Left ventricle myocardium inferior (tissue), 1 donor: ENCODE measurements at places on chromosomes 1 and 21.

DNA sequence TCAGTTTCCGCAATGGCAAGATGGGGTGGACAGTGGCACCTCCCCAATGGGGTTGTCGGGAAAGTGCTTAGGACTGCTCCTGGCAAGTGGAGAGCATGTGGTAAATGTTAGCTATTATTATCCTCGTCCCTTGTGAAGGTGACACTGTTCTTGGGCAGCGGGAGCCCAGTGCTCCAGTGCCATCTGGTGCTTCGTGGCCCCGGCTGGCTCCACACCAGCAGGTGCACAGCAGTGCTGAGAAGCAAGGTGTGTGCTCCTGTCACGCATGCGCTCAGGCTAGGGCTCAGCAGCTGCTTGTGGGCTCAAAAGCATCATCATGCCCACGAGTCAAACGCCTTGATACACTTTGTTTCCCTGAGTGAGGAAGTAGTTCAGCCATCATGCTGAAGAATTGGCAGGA lies 24.9 kb upstream of the KCNC4 start:
- DNase-seq: peak; percentile 46

- DNase-seq: no peak
Measured at GRCh38 chr21:37281993-37282392, 14.9 kb upstream of the VPS26C start.

- DNase-seq: no peak
Measured at GRCh38 chr1:20197329-20197791, 11.0 kb upstream of the PLA2G2C start.

DNA sequence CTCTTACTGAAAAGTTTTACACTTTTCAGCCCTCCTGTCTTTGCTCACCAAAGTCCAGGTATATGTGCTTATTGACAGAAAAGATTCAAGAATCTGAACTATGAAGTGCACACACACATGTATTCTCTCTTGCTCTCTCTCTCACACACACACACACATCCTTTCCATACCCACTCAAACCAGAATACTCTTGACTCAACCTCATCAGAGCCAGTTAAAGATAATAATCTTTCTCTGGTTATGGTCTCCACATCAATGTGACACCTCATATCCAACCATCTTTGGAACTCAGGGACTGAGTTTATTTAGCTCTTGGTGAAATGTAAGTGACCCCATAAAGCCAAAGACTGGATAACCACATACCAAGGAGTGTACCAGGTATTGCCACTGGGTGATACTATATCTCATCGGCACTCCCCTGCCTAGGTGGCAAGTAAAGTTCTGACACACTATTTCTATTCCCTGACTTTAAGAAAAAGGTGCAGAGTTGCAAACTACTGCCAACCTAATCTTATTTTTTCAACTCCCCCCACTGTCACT lies 24.9 kb upstream of the RGS8 start:
- DNase-seq: no peak

- no peak for DNase-seq
Measured at GRCh38 chr1:200896531-200897196, 2.0 kb downstream of the INAVA start.

- no peak for DNase-seq
Measured at GRCh38 chr1:194102607-194103006, 916.2 kb upstream of the B3GALT2 start.

- DNase-seq: no peak
Measured at GRCh38 chr1:32390904-32391870, 3.1 kb downstream of the BSDC1 start.

DNA sequence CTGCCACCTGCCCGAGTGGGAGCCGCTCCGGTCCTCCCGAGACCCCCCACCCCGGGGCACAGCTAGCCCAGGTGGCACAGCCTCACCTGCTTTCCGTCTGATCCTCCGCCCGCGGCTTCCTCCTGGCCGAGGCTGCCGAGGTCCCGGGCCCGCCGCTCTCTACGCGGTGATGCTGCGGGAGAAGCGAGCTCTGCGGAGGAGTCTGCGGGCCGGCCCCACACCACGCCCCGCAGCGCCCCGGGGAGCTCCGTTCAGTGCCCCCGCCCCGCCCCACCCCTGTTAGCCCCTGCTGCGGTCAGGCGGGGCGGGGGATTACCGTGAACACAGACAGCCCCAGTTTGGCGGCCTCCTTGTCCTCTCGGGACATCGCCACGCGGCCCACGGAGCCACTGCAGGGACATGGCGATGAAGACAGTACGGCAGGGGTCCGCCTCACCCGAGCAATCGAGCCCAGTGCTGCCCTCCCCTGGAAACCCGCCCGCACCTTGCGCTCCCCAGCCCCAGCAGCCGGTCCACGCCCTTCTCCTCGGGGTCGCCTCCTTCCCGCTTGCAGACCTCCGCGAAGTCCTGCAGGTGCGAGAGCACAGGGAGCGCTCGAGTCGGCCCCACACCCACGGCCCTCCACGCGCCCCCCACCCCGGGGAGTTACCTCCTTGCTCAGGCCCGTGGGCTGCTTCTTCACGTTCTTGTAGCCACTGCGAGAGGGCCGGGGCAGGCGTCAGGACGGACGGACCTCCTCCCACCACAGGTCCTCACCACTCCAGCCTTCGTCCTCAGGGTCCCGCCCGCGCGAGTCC lies 933 bp downstream of the C1orf35 start:
- no peak for DNase-seq
